Sigmoid colon (tissue), 7 donors: ENCODE measurements at places on chromosomes 6 and 20. TPM values are rescaled to one million over a fixed set of nuclear protein-coding genes. Genes with fewer than 3 reads are reported as not detected.

GRCh38 chr6:151723152-151723551 is 84.3 kb upstream of the ESR1 start:
- DNase-seq, result no peak

DNA sequence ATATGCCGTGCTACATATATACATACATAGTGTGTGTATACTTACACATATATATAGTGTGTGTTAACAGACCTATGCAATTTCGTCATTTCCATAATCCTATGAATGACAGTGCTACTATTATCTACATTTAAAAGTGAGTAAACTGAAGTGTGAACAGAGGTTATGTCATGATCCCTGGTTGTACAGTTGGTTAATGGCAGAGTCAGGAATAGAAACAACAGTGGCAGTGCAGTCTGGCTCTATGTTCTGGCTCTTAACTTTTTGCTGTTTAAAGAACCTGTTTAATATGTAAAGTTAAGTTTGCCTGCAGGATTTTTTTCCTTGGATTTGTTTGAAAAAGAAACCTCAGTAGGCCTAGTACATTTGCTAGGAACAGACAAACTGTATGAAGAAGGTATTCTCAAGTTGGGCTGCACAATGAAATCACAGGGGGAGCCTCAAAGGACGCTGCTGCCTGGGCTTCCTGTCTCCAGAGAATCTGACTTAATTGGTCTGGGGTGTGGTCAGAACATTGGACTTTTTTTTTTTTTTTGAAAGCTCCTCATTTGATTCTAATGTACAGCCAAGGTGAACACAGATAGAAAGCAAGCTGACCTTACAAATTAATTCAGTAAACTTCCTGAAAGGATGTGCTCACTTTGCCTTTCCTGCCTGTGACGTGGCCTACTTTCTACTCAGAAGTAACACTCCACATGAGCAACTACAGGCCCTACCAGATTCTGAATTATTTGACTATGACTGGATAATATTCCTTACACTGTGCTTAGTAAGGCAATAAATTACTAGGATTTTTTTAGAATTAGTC is 29.4 kb downstream of the PLCB1 start:
- DNase-seq, result no peak

DNA sequence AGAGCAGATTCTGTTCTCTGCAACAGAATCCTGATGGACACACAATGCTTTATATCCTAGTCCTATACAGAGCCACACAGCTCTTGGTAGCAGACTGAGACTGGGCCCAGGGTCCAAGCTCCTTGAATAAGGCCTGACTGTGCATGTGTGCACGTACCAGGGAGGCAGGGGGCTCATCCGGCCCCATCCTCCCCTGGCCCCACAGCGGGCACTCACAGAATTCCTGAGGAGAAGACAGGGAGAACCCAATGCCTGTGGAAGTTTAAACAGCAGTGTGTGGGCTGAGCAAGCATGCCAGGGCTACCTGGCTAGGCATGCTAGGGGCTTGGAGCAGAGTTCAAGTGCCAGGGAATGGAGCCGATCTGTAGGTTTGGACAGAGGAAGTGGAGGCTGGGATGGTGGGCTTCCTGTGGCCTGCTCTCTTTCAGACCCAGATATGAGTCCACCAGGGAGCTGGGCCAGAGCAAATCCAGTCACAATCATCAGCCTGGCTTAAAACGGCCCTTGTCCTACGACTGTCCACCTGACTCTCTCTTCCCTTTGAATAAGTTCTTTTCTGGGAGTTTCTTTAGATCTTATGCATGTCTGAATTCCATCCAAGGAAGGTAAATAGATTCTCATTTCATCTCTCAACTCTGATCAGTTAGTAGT is 74.0 kb downstream of the MRPL14 start:
- no peak for DNase-seq

Gene CFAP206
- 0.36 TPM for total RNA-seq
